SHP77 treated with DMSO at 0.1 percent for 48 hours (cell line): ENCODE measurements at places on chromosomes 5 and 9.

- DNase-seq = no peak
These were observed 119.9 kb downstream of the PAX5 start for GRCh38 chr9:36914212-36914577.

DNA sequence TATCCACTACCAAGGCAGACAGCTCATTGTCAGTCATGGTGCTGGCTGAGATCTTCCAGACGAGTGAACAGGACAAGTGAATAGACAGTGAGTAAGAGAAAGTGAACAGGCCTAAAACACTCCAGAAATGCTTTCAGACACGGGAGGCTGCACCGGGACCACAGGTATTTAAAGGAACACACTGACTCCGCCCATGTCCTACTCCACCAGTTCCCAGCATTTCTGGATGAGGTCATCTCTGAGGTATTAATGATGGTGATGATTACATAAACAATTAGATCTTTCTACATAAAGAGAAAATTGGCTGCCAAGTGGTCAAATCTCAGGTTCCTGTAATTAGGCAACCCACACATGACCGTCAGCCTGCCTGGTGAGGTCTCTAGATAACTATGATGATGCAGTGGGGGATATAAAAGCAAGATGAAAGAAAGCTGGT is at the start of gene ACTBL2:
Gene ACTBL2 (minus strand): TSS at position 141 of the 436 bp plus-strand sequence. CDS start 104 bp downstream, at position 37.
- DNase-seq = no peak

DNA sequence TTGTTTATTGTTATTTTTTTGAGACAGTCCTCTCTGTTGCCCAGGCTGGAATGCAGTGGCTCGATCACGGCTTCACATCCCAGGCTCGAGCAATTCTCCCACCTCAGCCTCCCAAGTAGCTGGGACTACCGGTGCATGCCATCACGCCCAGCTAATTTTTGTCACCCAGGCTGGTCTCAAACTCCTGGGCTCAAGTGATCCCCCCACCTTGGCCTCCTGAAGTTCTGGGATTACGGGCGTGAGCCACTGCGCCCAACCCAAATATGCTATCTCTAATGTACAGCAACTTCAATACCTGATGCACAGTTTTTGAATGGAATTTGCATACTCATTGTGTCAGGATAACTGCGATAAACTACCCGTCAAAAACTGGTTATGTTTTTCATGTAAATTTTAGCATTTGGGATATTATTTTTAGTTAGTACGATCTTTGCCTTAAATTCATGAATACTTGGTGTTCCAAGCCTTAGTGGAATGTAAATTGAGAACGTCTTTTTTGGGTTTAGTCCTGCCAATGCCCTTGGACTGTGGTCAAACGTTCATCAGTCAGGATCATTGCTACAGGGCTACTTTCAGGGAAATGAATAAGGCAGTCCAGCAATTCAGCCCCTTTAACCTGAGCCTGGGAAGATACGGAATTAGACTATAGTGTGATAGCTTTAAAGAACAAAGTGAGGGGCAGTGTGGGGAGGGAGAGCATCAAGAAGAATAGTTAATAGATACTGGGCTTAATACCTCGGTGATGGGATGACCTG is 4.4 kb downstream of the UGCG start:
- DNase-seq = no peak

DNA sequence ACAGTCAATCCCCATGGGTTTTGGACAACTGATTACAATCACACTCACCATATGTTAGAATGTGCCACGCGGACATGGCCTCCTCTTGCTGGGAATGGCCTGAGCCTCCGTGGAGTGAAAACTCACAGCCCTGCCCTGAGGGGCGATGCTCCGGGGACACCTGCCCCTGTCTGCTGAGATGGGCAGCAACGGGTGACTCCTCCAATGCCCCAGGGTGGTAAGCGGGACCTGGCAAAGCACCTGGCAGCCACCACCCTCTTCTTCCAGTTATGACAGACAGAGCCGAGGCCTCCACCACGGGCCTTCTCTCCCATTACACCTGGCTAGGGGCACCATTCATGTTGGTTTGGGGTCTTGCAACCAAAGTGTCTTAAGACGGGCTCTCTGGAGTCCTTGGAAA is 94.9 kb upstream of the COL5A1 start:
- no peak for DNase-seq

GRCh38 chr5:135318924-135319323 is 80.1 kb downstream of the MACROH2A1 start:
- DNase-seq = no peak

DNA sequence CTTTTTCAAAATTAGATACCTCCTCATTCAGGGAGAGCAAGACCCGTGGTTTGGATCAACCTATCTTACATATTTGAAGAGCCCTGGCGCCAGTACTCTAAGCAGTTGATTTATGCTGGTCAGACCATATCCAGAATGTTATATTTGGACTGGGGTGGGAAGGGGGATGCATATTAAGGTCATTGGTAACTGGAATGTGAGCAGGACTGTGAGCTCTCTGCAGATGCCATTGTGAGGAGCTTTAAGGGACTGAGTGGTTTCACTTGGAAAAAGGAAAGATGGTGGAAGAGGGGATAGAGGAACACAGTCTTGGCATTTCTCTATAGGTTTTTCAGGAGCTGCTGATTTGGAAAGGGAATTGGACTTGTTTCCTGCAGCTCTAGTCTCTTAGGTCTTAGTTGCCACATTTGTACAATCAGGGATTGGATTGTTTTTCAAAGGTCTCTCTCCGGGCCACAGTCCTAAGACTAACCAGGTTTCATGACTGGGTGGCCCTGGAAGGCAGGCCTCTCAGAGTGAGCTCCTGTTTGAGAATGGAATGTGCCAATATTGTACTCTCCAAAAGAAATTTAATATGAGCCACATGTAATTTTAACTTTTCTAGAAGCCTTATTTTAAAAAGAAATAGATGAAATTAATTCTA is 25.8 kb upstream of the F2R start:
- no peak for DNase-seq

- no peak for DNase-seq
These were observed 150.1 kb upstream of the NTRK2 start for GRCh38 chr9:84519413-84519812.

DNA sequence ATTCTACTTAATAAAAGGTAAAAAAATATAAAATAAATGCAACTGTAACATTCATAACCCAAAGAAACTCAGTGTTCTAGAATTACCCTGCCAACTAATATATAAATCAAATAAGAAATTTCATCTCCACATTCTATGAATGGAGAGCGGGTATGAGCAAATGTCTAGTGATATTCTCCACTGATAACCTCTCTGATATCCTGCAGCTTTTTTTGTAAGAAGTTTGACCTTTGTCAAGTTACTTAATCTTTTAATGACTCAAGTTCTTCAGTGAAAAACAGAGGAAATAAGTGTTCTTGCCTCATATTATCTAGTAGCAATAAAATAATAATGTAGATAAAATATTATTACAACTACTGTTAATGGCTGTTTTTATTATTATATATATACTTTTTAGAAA is 1275.6 kb upstream of the CDH9 start:
- DNase-seq = no peak

GRCh38 chr5:62340392-62340791 is 34.4 kb downstream of the KIF2A start:
- DNase-seq = no peak

DNA sequence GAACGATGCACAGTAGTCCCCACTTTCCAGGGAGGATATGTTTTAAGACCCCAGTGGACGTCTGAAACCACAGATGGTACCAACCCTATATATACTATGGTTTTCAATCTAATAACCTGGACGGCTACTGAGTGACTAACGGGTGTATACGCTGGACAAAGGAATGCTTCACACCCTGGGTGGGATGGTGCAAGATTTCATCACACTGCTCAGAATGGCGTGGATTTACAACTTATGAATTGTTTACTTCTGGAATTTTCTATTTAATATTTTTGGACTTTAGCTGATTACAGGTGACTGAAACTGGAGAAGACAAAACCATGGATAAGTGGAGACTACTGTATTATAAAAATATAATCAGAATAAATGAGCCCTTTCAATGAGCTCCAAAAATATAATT is 147.6 kb upstream of the TRIM32 start:
- no peak for DNase-seq

- DNase-seq = no peak
These were observed 25.6 kb upstream of the SMC2 start for GRCh38 chr9:104068546-104068945.

DNA sequence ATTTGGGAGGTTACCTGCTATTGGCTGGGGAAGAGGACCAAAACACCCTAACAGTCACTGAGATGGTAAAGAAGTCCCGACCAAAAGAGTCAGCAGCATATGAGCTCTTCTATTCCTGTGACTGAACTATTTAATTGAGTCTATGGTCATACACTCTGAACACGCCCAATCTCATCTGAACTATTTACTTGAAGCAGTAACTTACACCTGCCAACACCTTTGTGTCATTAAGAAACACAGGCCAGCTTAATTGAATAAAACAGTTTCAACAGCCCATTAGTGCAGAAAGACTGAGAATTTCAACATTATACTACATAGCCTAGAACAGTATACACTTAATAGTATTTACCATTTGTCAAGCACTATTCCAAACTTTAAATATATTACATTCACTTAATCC is 47.8 kb downstream of the NR6A1 start:
- DNase-seq = no peak

GRCh38 chr9:31412081-31412480 is 972.4 kb upstream of the ACO1 start:
- DNase-seq = no peak

GRCh38 chr9:136882109-136882946 is 4.0 kb upstream of the TRAF2 start:
- no peak for DNase-seq
